ENCODE measurements at places on chromosomes 7 and 10. TPM values are rescaled to one million over a fixed set of nuclear protein-coding genes. Genes with fewer than 3 reads are reported as not detected.

The CAV2 gene
- 30.7 TPM for total RNA-seq

The NRCAM gene
- 198 TPM for total RNA-seq

The RADIL gene
- 4.8 TPM for total RNA-seq

The ABCB4 gene
- 1.7 TPM for total RNA-seq

The H2BK1 gene
- not detected for total RNA-seq

The GPR85 gene
- total RNA-seq = 46.8 TPM

The TFR2 gene
- total RNA-seq = 7.0 TPM
